Cardiac atrium fibroblast (primary cell): ENCODE measurements at places on chromosomes 3 and 15. TPM values are rescaled to one million over a fixed set of nuclear protein-coding genes. Genes with fewer than 3 reads are reported as not detected.

The LMAN1L gene
- total RNA-seq = 0.36 TPM in 1 of 2 replicates, not detected in the other

The LRRC31 gene
- not detected in 2 replicates for total RNA-seq

The AGBL1 gene
- not detected in 2 replicates for total RNA-seq

The RARRES1 gene
- 5.8 and 13.9 TPM in 2 replicates for total RNA-seq

The CX3CR1 gene
- not detected in 2 replicates for total RNA-seq

The TM2D3 gene
- 21.3 and 28.0 TPM in 2 replicates for total RNA-seq

The SLC28A1 gene
- not detected in 2 replicates for total RNA-seq

The ONECUT1 gene
- total RNA-seq = not detected in 2 replicates

The IL17RE gene
- 0.54 TPM in 1 of 2 replicates, not detected in the other for total RNA-seq

The OR4M2 gene
- not detected in 2 replicates for total RNA-seq

The CD86 gene
- not detected in 2 replicates for total RNA-seq

The CNTN4 gene
- not detected in 2 replicates for total RNA-seq

The C3orf85 gene
- total RNA-seq = not detected in 2 replicates

The GASK1A gene
- total RNA-seq = under 0.01 TPM in 1 of 2 replicates, not detected in the other

The MORC1 gene
- total RNA-seq = not detected in 2 replicates

The CHDH gene
- total RNA-seq = under 0.01 TPM in 1 of 2 replicates, not detected in the other
